ENCODE measurements at places on chromosomes 3 and 15.

DNA sequence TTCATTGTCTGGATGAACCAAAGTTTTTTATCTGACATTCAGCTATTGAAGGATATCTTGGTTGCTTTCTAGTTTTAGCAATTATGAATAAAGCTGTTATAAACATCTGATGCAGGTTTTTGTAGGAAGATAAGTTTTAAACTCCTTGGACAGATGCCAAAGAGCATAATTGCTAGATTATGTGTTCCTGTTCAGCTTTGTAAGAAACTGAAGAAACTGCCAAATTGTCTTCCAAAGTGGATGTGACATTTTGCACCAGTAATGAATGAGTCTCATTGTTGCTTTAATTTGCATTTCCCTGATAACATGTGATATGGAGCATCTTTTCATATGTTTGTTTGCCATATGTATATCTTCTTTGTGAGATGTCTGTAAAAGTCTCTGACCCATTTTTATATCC lies 239.9 kb upstream of the TTC14 start:
- H3K4me3 ChIP-seq = no peak overlapping the region
- no peaks in the 10 kb centered on the region for H3K4me1 ChIP-seq
- no peak overlapping the region for H3K27ac ChIP-seq
- H3K36me3 ChIP-seq = no peaks in the 10 kb centered on the region

DNA sequence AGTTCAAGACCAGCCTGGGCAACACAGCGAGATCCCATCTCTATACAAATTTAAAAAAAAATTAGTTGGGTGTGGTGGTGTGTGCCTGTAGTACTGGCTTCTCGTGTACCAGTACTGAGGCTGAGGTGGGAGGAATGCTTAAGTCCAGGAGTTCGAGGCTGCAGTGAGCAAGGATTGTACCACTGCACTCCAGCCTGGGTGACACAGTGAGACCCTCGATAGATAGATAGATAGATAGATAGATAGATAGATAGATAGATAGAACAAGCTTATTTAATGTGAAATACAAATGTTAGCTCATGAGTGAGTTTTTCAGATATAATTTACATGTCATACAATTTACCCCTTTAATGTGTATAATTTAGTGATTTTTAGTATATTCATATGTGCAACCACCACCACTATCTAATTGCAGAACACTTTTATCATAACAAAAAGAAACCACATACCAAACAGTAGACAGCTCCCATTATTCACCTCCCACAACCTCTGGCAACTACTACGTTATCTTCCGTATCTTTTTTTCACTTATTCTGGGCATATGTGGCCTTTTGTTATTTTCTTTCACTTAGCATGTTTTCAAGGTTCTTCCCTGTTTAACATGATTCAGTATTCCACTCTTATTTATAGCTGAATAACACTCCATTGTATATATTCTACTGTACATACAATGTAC lies 13.1 kb upstream of the PRRT3 start:
- H3K4me1 ChIP-seq = no peaks in the 10 kb centered on the region
- H3K27me3 ChIP-seq = peaks cover 3% of the 10 kb centered on the region
- no peak overlapping the region for H3K27ac ChIP-seq

DNA sequence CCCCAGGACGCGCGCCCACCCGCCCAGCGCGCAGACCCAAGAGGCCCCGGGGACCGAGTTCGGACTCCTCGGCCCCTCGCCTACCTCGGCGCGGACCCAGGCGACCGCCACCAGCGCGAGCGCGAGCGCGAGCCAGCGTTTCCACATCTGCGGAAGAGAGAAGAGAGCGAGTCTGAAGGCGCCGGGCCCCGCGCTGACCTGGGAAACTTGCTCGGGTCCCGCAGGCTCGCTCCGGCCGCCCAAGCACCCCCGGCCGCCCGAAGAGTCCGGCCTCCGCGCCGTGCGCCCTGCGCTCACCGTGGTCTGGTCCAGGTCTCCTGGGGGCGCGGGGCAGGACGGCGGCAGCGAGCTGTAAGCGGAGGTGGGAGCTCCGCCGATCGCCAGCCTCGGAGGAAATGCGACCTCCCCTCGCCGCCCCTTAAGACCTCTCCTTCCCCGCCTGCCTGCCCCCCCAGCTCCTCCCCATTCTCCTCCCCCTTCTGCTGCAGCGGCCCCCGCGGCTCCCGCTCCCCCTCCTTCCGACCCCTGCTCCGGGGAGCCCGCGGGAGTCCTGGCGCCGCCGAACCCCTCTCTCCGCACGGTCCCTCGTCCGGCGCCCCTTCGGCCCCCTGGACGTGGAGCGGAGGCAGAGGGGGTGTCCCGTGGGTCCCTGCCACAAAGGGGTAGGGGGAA lies at the start of gene FSTL1:
Gene FSTL1, minus strand, starts transcription at position 393 of the 672 bp plus-strand sequence. Its CDS starts 246 bp downstream, at position 147.
- peaks cover 53% of the 10 kb centered on the region for H3K4me1 ChIP-seq
- H3K27me3 ChIP-seq = peaks cover 4% of the 10 kb centered on the region
- peaks cover 15% of the 10 kb centered on the region for H3K36me3 ChIP-seq
- H3K4me3 ChIP-seq = peak within 1 kb of the TSS; percentile 97

- H3K27ac ChIP-seq = no peak overlapping the region
- no peaks in the 10 kb centered on the region for H3K27me3 ChIP-seq
- DNase-seq = no peak
- H3K4me3 ChIP-seq = no peak overlapping the region
- H3K4me1 ChIP-seq = no peaks in the 10 kb centered on the region
- peaks cover 57% of the 10 kb centered on the region for H3K36me3 ChIP-seq
Measured at GRCh38 chr15:39969002-39969394, 35.1 kb downstream of the EIF2AK4 start.

GRCh38 chr3:130761730-130762311 lies 15.2 kb upstream of the PIK3R4 start:
- H3K4me1 ChIP-seq = peaks cover 34% of the 10 kb centered on the region
- no peak for DNase-seq
- H3K36me3 ChIP-seq = no peaks in the 10 kb centered on the region
- H3K27ac ChIP-seq = peak overlapping the region; percentile 32
- H3K27me3 ChIP-seq = peaks cover 7% of the 10 kb centered on the region

- H3K4me1 ChIP-seq = peaks cover 16% of the 10 kb centered on the region
- no peak overlapping the region for H3K27ac ChIP-seq
- H3K36me3 ChIP-seq = peaks cover 75% of the 10 kb centered on the region
- no peak overlapping the region for H3K4me3 ChIP-seq
Measured at GRCh38 chr3:136161516-136161915, 34.6 kb downstream of the MSL2 start.

DNA sequence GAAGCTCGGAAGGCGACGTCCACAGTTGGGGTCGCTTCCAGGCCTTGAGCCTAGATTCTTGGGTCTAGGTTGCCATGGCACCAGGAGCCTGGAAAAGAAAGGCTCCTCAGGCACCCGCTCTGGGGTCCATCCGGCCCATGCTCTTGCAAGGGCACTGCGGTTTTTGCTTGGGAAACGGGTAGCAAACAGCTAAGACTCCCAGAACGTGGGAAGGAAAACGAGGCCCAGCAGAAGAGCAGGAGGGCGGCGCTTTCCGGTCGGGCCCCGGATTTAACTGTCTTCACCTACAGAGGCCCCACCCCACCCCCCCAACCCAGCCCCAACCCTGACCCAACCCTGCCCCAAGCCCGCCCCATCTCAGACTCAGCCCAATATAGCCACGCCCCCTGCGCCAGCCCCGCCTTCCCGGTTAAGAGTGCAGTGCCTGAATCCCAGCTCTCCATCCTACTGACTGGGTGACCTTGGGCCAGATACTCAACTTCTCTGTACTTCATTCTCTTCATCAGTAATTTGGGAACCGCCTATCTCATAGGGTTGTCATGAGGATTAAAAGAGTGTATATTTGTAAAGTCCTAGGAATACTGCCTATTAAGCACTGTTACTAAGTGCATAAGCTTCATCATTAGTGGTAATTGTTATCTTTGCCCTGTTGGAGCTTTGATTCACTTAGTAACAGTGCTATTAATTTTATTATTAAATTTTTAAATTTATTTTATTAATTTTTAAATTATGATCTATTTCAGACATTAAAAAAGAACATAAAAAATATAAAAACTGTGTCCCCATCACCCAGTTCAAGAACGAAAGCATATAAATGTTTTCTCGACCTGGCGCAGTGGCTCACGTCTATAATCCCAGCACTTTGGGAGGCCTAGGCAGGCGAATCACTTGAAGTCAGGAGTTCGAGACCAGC lies 28.4 kb upstream of the SMAD6 start:
- peak; percentile 86 for DNase-seq
- peaks cover 4% of the 10 kb centered on the region for H3K27me3 ChIP-seq
- H3K27ac ChIP-seq = no peak overlapping the region
- H3K4me1 ChIP-seq = peaks cover 58% of the 10 kb centered on the region

- DNase-seq = no peak
- H3K4me3 ChIP-seq = no peak overlapping the region
- H3K4me1 ChIP-seq = no peaks in the 10 kb centered on the region
- no peak overlapping the region for H3K27ac ChIP-seq
Measured at GRCh38 chr3:131957980-131958379, 76.8 kb downstream of the CPNE4 start.

- H3K36me3 ChIP-seq = no peaks in the 10 kb centered on the region
- H3K27ac ChIP-seq = no peak overlapping the region
- no peaks in the 10 kb centered on the region for H3K27me3 ChIP-seq
- H3K4me1 ChIP-seq = peaks cover 4% of the 10 kb centered on the region
- no peak for DNase-seq
Measured at GRCh38 chr3:459311-459670, 262.7 kb downstream of the CHL1 start.

GRCh38 chr3:119322835-119323722 lies 28.9 kb downstream of the ARHGAP31 start:
- H3K4me3 ChIP-seq = peak overlapping the region; percentile 86
- H3K27me3 ChIP-seq = peaks cover 20% of the 10 kb centered on the region
- no peak overlapping the region for H3K27ac ChIP-seq
- H3K4me1 ChIP-seq = peaks cover 25% of the 10 kb centered on the region
- H3K36me3 ChIP-seq = no peaks in the 10 kb centered on the region

GRCh38 chr3:154139996-154140436 lies 18.8 kb downstream of the ARHGEF26 start:
- no peaks in the 10 kb centered on the region for H3K27me3 ChIP-seq
- DNase-seq = no peak
- no peak overlapping the region for H3K4me3 ChIP-seq
- no peak overlapping the region for H3K27ac ChIP-seq
- peaks cover 30% of the 10 kb centered on the region for H3K4me1 ChIP-seq

GRCh38 chr3:161274691-161275298 lies 53.7 kb downstream of the NMD3 start:
- peak; percentile 33 for DNase-seq
- no peaks in the 10 kb centered on the region for H3K4me1 ChIP-seq

GRCh38 chr3:14358426-14359211 lies 43.8 kb upstream of the SLC6A6 start:
- H3K4me3 ChIP-seq = no peak overlapping the region
- H3K27me3 ChIP-seq = peaks cover 9% of the 10 kb centered on the region
- H3K27ac ChIP-seq = peak overlapping the region; percentile 87
- DNase-seq = peak; percentile 53
- H3K4me1 ChIP-seq = peaks cover 43% of the 10 kb centered on the region

GRCh38 chr3:111648991-111649579 lies 53.9 kb upstream of the ZBED2 start:
- H3K4me1 ChIP-seq = peaks cover 19% of the 10 kb centered on the region
- no peak for DNase-seq
- H3K27ac ChIP-seq = no peak overlapping the region
- no peaks in the 10 kb centered on the region for H3K27me3 ChIP-seq
- H3K4me3 ChIP-seq = no peak overlapping the region
- H3K36me3 ChIP-seq = peaks cover 8% of the 10 kb centered on the region

GRCh38 chr15:40061212-40061901 lies 22.4 kb upstream of the SRP14 start:
- peaks cover 42% of the 10 kb centered on the region for H3K4me1 ChIP-seq
- peaks cover 3% of the 10 kb centered on the region for H3K27me3 ChIP-seq
- no peak overlapping the region for H3K4me3 ChIP-seq

GRCh38 chr3:74801924-74802323 lies 187.5 kb upstream of the CNTN3 start:
- no peaks in the 10 kb centered on the region for H3K4me1 ChIP-seq
- H3K27ac ChIP-seq = peak overlapping the region; percentile 11
- no peaks in the 10 kb centered on the region for H3K36me3 ChIP-seq
- H3K4me3 ChIP-seq = no peak overlapping the region
- H3K27me3 ChIP-seq = peaks cover 8% of the 10 kb centered on the region

GRCh38 chr3:97763586-97764406 lies 762 bp upstream of the ARL6 start:
- H3K4me1 ChIP-seq = peaks cover 42% of the 10 kb centered on the region
- peak overlapping the region; percentile 99 for H3K4me3 ChIP-seq
- peaks cover 1% of the 10 kb centered on the region for H3K36me3 ChIP-seq
- peak; percentile 19 for DNase-seq

DNA sequence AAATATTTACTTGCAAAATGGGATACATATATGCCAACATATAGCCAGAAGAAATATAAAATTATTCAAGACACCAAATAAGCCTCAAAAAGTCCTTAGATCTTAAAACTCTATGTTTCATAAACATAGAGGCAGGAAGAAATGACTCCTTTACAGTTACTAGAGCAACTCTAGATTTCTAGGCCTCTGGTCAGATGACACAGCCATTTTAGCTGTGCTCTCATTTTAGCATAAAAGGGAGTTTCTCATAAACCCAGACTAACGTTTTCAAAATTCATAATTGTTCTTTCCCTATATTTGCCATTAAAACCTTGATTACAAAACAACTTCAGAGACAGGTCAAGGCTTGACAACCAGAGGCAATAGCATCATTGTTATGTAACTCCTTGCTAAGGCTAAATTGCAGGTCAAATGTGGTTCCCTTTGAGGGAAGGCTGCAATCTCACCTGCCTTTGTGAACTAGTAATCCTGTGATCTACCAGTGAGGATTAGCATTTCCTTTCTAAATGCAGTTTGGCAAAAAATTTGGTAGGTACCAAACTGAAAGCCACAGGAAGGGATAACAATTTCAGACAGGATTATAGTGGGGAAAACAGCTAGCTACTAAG lies 8.2 kb downstream of the THOC7 start:
- H3K4me3 ChIP-seq = no peak overlapping the region
- peaks cover 29% of the 10 kb centered on the region for H3K36me3 ChIP-seq
- no peaks in the 10 kb centered on the region for H3K27me3 ChIP-seq
- no peak for DNase-seq
- H3K27ac ChIP-seq = no peak overlapping the region
- H3K4me1 ChIP-seq = peaks cover 11% of the 10 kb centered on the region

GRCh38 chr15:58559904-58560588 lies 128.3 kb downstream of the LIPC start:
- no peak overlapping the region for H3K4me3 ChIP-seq
- no peak overlapping the region for H3K27ac ChIP-seq
- no peaks in the 10 kb centered on the region for H3K36me3 ChIP-seq
- H3K27me3 ChIP-seq = peaks cover 11% of the 10 kb centered on the region

Measured in nephron progenitor cell (in vitro differentiated cells).